ENCODE measurements at places on chromosomes 4 and X.

DNA sequence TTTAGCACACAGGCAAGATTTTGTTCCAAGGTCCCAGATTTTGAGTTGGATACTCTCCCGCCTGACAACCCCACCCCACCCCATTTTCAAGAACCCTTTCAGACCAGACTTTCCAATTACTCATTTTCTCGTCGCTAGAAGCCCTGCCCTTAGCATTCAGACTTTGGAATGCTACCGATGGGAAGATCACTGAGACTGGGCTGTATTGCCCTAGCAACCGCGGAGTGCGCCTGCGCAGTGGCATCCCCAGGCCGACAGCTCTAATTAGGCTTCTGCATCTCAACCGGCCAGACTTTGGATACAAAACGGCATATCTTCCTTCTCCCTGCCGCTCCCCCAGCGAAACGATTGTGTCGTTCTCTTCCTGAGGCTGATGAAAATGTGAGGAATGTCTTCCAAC is 3.4 kb downstream of the MAGEE2 start:
- no peak for DNase-seq

DNA sequence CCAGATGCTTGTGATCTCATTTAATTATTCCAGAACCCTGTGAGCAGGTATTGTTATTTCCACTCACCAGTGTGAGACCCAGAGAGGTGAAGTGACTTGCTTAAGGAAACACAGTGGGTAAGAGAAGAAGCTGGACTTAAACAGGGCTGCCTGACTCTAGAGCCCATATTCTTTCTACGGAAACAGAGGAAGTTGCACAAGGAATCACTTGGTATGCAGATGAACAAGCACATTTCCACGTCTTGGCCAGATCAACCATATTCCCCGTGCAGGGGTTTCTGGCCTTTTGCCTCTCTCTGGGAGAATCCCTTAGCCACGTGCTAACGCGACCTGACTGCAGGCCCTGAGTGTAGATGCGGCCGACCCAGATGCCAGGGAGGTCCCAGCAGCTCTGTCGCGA is 195.5 kb upstream of the ATP6AP2 start:
- DNase-seq: no peak

DNA sequence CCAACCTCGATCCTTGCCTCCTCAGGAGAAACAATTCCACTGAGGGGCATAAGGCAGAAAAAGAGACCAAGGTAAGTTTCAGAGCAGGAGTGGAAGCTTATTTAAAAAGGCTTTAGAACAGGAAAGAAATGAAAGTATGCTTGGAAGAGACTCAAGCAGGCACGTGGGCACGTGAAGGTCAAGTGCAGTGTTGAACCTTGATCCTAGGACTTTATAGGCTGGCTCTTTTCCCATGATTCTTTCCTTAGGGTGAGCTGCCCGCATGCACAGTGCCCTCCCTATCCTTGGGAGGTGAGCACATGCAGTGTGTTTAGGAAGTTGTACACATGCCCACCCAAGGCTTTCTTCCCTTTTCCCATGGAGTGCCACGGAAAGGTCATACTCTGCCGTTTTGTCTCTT is 4.0 kb upstream of the PI4K2B start:
- no peak for DNase-seq

- DNase-seq: no peak
Observed at GRCh38 chrX:151896734-151897474, 15.8 kb upstream of the MAGEA4 start.

- peak; percentile 74 for DNase-seq
Observed at GRCh38 chr4:77385124-77385969, 220.3 kb upstream of the CXCL13 start.

DNA sequence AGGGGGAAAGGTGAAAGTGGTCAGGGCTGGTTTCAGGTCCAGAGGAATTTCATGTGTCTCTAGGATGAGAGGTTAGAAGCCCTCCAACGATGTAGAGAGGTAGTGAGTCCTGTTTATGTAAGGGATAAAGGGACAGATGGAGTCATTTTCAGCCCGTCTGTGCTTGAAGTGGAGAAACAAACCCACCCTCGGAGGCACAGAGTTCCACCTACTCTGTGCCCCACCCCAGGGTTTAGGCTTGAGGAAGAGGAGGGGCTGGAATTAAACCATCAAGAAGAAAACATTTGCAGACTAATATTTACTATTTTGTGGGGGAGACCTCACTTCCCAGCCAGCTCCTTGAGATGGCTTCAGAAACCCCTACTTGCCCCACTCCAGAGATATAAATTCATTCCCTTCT is 868 bp upstream of the GNL3L start:
- DNase-seq: no peak

DNA sequence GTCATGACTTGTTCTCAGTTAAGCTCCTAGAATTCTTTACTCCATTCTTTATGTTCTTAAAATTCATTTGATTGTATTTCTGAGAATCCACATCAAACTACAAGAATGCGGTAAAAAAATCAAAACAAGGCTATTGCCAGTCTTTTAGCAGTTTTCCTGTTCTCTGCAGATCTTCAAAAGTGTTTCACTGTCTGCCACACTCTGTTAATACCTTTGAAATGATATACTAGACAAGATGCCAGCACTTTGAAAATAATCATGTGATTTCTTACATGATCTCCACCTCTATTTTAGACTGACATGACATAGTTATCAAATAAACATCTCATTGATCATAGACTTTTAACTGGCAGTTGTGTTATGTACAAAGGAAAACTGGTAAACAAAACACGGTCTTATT is 30.1 kb upstream of the GPRIN3 start:
- no peak for DNase-seq

- no peak for DNase-seq
Observed at GRCh38 chr4:38904090-38904666, 36.6 kb downstream of the FAM114A1 start.

DNA sequence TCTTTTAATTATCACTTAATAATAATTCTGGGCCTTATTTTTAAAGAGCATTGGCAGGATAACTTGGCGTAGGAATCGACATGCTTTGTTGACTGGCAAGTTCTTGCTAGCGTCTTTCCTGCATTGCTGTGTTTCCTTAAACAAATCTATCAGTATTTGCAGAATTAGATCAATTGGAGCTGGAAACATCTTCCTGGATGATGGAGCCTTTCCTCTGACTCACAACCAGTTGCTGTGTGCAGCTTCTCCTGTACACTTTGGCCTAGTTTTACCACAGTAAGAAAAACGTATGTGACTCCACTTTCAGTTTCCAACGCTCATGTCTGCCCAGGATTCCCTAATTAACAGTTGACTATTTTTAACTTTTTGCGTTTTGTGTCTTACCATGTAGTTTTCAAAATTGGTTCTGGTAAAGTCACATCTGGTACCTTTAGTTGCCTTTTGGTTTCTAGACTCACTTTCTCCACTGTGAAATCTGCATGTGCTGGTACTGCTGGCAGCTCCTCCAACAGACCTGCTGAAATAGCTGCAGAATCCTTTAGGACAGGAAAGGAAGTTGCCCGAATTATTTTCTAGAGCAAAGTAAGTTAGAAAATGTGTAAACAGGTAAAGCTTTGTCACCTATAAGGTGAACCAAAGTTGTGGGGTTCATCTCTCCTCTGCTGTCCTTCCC is 553.2 kb upstream of the FAT1 start:
- no peak for DNase-seq

DNA sequence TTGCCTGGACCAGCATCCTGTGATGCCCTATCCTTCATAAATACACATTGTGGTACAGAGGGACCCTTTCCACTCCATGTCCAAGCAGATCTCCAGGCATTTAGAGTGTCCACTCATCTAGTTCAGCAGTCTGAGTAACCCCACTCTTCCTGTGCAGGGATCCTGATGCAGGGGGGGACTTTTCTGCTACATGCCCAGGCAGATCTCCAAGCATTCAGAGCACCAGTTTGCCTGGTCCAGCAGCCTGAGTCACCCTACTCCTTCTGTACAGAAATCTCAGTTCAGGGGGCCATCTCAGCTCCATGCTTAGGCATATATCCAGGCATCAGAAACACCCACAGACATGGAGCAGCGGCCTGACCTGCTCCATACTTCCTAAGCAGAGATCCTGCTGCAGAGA is 1089.8 kb downstream of the FAT4 start:
- DNase-seq: no peak

GRCh38 chrX:142831961-142832530 is 193.7 kb upstream of the SPANXN4 start:
- no peak for DNase-seq

GRCh38 chrX:18278449-18278848 is 57.8 kb upstream of the BEND2 start:
- no peak for DNase-seq

DNA sequence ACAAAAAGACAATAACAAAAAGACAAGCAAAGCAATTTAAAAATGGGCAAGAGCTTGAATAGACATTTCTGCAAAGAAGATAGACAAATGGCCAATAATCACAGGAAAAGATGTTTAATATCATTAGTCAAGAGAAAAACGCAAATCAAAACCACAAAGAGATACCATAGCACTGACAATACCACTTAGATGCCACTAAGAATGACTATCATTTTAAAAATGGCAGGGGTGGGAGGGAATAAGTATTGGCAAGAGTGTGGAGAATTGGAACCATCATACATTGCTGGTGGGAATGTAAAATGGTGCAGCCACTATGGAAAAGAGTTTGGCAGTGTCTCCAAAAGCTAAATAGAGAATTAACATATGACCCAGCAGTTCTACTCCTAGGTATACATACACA is 15.1 kb upstream of the EXOC1 start:
- DNase-seq: no peak

DNA sequence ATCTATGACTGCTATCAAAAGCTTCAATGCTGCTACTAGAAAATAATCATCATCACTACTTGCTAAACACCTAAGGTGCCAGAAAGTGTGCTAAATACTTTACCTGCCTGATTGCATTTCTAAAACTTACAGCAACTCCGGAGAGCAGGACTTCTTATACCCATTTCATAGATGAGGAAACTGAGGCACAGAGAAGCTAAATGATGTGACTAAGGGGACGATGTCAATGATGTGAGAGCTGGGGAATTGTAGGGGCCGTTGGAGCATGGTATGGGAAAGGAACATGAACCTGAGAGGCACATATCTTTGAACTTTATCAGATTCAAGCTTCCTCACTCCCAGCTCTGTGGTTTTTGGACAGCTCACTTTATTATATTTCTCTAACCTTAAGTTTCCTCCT is 38.7 kb downstream of the CCKAR start:
- no peak for DNase-seq

DNA sequence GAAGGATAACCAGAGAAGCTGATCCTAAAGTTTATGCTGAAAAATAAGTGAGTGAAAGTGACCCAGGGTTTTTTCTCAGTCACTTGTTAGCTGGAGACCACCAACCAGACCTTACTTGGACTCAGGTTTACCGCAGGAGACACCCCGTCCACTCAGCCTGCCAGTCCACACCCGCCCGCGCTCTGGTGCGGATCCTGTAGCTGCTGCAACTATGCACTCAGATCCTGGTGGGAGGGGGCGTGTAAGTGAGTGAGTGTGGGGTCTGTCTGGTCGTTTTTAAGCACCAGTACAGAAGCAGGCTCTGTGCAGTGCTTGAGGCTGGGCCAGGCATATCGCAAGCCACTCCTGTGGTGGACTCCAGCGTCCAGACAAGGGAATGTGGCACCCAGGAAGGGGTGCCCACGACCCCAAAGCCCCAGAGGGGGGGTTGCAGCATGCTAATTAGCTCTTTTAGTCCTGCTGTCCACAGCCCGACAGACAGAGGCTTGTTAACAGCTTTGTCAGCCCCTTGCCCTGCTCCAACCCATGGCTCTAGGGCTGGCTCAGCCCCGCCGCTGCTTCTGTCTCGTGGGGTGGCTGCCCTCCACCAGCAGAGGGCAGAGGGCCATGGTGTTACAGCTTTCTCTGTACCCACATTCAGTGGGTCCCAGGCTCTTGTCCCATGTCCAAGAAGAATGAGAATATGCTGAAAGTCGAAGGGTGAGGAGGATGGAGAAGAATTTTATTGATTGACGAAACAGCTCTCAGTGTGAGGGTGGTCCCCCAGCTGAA is 40.4 kb upstream of the PPP1R2C start:
- no peak for DNase-seq

GRCh38 chrX:139932073-139932900 is 566 bp downstream of the ATP11C start:
- peak; percentile 69 for DNase-seq

Data from right lobe of liver (tissue), 6 donors.